ENCODE measurements at places on chromosomes 4 and X.

GRCh38 chr4:130163701-130164100, 1067.7 kb downstream of the C4orf33 start:
- DNase-seq, result no peak

- DNase-seq, result no peak
These were observed 1142.3 kb downstream of the NLGN4X start for GRCh38 chrX:5086388-5086787.

DNA sequence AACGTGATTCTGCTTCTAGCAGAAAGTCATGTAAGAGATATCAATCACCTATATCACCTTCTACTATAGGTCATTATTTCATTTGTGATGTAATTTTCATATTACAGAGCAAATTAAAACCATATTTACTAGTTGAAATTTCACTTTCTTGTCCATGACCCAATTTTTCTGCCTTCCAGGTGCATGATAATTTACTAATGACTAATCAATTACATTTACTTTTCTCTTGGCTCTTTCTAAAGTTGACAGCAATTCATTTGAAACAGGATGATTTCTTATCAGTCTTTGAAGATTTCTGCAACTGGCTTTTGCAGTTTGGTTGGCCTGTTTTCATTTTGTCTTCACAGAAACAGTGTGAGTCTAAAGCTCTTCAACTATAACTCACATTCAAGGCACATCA, 81.4 kb downstream of the ZAR1 start:
- no peak for DNase-seq

DNA sequence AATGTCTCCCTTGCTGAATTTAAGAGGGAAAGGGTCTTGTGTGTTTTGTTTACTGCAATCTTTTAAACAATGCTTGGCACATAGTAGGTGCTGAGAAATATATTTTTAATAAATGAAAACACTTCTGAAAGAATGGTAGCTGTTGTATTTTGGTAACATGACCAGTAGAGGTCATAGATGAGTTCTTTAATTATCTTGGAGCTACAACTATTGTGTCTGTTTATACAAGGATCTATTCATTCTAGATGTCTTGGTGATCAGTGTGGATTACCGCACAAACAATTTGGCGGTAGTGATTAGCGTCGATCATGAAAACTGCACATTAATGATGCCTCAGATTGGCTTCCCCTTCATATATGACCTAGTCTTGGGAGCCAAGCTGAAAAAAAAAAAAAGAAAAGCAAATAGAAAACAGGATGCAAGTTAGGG, 21.4 kb upstream of the SCRG1 start:
- peak; percentile 33 for DNase-seq

DNA sequence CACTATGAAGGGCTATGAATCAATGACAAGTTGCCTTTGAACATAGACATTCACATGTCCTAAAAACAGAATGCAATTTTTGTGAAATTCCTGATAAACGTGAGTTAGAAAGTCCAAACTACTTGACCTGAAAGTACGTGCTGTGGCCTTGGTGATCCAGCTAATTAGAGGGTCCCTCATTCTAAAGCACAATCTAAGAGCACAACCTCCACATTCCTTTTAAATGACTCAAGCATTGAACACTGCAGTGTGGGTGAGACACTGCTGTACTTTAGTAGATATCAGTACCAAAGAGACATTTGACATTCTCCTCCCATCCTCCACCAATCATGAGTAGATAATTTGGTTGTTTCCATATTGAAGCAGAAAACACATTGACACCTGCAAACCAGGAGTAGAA, 73.5 kb downstream of the FAM47B start:
- DNase-seq, result no peak

- no peak for DNase-seq
These were observed 91.5 kb downstream of the ELOVL6 start for GRCh38 chr4:110106931-110107296.

GRCh38 chrX:9183481-9183880, 149.6 kb upstream of the FAM9B start:
- no peak for DNase-seq

DNA sequence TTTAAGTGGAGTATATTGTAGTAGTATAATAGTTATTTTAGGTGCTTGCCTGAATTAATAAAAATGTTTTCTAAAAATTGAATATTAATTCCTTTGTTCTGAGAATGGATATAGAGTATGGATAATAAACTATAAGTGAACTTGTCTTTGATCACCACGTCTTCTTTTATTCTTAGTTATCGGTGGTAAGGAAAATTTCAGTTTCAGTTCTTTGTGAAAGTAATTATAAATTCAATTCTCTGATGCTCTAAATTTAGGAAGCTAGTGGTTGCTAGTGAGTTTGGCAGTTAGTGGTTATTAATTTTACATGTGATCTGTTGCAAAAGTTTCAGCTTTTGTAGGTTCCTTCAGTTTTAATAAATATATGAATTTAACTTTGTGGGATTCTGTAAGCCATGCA, 30.8 kb downstream of the MRPL1 start:
- DNase-seq, result no peak

- no peak for DNase-seq
These were observed 30.1 kb upstream of the SCOC start for GRCh38 chr4:140343303-140343702.

GRCh38 chr4:113763029-113763285, 1.4 kb upstream of the CAMK2D start:
- DNase-seq, result no peak

DNA sequence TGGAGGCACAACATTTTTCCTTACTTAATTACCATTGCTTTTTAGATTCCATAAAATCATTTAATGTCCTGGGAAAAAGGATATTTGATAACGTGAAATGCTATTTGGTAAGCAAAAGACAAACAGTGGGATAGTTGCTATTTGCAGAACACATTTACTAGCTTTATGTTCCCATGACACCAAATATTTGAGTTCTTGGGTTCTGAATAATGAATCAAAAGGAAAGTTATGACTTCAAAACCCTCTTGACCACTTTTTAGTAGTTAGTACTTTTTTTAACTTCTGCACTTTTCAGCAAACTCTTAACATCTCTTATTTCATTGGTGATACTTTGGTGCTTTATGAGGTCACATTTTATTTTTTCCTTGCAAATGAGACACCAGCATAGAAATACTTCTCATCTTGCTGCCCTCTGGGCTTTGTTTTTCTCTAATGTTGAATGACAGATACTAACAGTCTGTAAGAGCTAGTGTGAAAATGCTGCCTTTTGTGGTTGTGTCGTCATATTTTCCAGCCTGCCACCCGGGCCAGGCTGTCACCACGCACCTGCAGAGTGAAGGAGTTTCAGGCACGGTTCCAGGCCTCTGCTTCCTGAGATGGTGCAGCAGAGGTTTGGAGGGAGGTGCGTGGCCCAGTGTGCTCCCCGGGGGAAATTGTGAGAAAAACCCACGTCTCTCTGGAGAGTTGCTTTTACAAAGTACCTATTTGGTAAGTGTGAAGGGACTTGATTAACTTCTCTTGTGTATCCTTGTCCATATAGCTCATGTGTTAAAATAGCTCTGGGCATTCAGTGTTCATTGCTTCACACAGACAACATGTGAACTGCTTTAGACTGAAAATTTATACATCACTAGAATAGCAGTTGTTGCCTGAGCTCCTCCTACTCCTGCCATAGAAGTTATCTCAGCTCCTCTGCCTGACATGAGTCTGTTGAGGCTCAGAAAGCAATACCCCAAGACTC, 34.7 kb downstream of the MSL3 start:
- DNase-seq, result no peak

DNA sequence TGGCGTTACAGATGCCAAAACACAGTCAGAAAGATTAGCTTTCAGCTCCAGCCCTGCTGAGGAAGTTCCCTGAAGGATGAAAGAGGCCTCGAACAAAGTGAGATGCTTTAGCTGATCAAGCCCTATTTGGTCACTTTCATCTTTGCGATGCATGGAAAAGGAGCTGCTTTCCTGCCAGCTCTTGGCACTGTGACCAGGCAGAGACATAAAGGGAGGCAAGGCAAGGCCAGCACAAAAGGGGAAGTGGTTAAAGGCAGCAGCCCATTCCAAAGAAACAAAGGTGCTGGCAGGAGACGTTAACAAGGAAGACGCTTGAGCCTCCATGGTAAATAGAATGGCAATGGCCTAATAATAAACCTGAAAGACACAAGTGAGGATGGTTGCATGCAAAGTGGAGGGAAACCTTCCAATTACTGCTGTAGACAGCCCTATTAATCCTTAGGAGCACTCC, 617.1 kb upstream of the INTU start:
- DNase-seq, result peak; percentile 5

DNA sequence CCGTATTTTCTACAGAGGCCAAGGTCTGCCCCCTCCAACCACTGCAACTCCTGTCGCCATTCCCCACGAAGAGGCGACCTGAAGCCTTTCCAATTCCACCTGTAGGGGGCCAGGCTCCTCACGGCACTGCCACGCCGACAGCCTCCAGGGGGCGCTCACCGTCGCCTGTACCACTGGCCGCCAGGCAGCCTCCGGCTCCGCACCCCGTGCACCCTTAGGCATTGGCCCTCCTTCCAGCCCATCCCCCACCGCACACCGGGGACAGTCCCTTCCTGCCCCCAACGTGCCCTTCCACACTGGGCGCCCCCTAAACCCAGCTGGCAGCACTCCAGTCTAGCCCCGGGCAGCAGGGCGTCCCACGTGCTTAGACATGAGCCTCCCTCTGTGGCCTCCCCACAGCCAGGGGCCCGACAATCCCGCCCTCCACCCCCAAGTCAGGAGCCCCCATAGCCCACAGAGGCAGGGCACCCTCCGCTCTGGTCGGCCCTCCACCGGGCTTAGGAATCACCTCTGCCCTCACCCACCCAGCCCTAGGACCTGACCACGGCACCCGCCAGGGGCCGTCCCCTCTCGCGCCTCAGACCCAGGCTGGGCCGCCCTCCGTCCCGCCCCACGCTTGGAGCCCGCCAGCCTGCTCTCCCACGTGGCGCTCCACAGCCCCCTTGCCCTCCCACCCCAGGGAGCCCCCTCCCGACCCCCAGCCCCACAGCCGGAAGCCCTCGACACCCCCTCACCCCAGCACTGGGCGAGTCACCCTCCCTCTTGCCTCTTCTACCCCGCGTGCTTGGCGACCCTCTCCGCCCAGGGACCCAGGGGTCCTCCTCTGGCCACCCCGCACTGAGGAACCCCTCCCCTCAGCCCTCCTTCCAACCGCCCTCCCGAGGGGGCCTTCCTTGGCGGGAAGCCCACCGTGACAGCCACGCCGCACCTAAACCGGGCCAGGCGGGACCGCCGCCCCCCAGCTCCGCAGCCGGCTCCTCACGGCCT, 711 bp downstream of the PNMA6E start:
- DNase-seq, result no peak

GRCh38 chrX:148562846-148563245, 62.4 kb downstream of the AFF2 start:
- no peak for DNase-seq

DNA sequence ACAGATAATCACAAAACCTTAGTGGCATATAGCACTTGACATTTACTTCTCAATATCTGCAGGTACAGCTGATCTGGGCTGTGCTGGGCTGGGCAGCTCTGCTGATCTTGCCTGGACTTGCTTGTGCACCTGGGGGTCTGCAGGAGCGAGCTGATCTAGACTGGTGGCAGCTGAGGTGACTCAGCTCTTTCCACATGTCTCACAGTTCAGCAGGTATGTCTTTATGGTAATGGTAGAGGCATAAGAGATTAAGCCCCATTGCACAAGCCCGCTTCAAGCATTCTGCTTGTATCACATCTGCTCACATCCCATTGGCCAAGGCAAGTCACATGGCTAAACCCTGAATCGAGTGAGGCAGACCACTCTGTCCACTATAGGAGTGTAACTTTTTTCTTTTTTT, 506.7 kb downstream of the BCOR start:
- DNase-seq, result no peak

- no peak for DNase-seq
These were observed 360.6 kb downstream of the INPP4B start for GRCh38 chr4:142485452-142485851.

DNA sequence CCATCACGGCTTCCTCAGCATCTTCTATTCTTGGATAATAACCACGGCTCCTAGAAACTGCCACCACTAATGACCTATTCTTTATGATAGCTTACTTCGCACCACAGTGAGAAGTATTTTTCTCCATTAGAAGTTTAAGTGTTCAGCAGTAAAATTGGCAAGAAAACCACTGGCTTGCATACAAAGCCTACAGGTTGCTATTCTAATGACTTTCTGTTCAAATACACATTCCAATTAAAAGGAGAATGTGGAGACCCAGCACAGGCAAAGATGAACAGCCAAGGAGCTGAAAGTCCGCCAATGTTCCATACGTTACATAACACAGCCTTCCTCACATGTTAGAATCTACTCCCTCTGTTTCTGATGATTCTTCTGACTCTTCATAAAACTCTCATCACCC, 875.0 kb upstream of the PRKX start:
- DNase-seq, result peak; percentile 1

DNA sequence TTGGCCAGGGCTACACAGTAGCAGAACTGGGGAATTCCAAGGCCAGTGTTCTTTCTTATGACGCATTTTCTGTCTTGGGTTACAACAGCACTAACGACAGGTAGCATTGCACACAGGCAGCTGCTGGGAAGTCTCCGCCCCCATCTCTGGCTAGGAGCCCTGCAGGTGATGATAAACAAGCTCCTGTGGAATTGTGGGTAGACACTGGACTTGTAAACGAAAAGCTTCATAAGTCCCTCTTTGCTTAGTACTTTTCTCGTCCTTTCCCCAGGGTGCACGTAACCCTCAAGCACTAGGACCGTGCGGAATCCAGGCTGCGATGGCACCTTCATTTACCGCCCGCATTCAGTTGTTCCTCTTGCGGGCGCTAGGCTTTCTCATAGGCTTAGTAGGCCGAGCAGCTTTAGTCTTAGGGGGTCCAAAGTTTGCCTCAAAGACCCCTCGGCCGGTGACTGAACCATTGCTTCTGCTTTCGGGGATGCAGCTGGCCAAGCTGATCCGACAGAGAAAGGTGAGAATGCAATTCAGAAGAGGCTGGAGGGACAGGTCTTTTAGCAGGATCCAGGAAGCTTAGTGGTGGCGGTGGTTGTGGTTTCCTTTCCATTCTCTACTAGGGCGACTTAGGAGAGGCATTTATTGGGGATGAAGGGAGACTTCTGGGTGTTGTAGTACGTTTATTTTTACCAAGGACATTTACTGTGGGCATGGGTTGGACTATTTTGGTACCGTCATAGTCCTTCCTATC, at the start of gene FAAH2:
Gene FAAH2, plus strand, starts transcription at position 200 of the 745 bp plus-strand sequence. Its CDS starts 120 bp downstream, at position 320.
- peak; percentile 1 for DNase-seq

DNA sequence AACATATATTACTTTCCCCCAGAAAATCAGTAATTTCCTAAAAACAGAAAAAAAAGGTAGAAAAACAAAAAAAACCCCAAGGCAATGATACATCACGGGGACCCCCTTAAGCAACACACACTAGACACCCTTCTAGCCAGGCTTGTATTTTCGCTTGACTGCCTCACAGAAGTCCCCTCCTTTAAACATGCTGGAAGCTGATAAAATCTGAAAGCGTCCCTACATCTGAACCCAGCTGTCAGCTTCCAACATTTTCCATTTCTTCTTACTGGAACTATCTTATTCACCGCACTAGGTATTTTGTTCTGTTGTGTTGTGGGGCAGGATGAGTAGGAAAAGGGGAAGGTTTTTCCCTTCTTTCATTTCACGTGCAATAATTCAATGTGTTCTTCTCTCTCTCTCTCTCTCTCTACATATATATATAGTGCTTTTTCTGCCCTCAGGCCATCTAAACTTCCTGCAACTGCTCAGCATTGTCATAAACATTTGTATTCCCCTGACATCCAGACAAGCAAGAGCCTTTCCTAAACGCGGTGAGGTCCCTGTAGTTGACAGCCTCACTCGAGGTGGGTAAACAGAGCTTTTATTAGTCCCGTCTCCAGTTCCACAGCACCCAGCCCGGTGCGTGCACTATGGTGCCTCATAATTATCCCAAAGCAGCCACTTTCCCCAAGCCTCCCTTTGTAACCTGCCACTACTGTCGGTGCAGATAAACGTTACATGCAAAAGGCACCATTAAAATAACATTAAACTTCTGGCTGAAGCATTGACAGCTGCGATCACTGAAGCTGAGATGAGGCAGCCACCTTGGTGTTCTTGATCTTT, 82.5 kb downstream of the GATB start:
- no peak for DNase-seq
